ENCODE measurements at places on chromosomes 3 and 15. TPM values are rescaled to one million over a fixed set of nuclear protein-coding genes. Genes with fewer than 3 reads are reported as not detected.

The HRG gene
- not detected for total RNA-seq

The CHST14 gene
- 18.6 TPM for total RNA-seq

The TRMT10C gene
- total RNA-seq: 34.1 TPM

The XCR1 gene
- total RNA-seq: not detected

The CFAP44 gene
- total RNA-seq: 4.9 TPM

The HHLA2 gene
- total RNA-seq: not detected

The CCR8 gene
- total RNA-seq: not detected

The ATP13A4 gene
- total RNA-seq: under 0.01 TPM

The P4HTM gene
- total RNA-seq: 9.9 TPM

The SEMA3G gene
- 18.2 TPM for total RNA-seq

The SENP8 gene
- 1.3 TPM for total RNA-seq

The LRRN1 gene
- total RNA-seq: not detected

The VILL gene
- 5.8 TPM for total RNA-seq

The SPTBN5 gene
- 15.2 TPM for total RNA-seq

The SLC51B gene
- total RNA-seq: not detected

The COMMD2 gene
- total RNA-seq: 41.4 TPM

The GPR149 gene
- not detected for total RNA-seq

The PPARG gene
- 36.9 TPM for total RNA-seq

The SPSB4 gene
- not detected for total RNA-seq

The AMIGO3 gene
- total RNA-seq: 0.98 TPM

The SIDT1 gene
- total RNA-seq: 0.10 TPM

The EPHA3 gene
- total RNA-seq: not detected

The SLC38A3 gene
- total RNA-seq: not detected

The HHATL gene
- not detected for total RNA-seq

The THRB gene
- 0.33 TPM for total RNA-seq

The IGSF11 gene
- total RNA-seq: not detected

The KIF7 gene
- 3.9 TPM for total RNA-seq

The ITIH1 gene
- total RNA-seq: not detected

The PRSS50 gene
- total RNA-seq: not detected

The RPUSD3 gene
- total RNA-seq: 30.1 TPM

The HTR3E gene
- not detected for total RNA-seq

The PRTG gene
- 2.3 TPM for total RNA-seq

The KBTBD13 gene
- not detected for total RNA-seq

The WNT5A gene
- total RNA-seq: 3.0 TPM
